ENCODE measurements at places on chromosomes 3 and 15. TPM values are rescaled to one million over a fixed set of nuclear protein-coding genes. Genes with fewer than 3 reads are reported as not detected.

TMEM108 gene
- not detected for polyA plus RNA-seq

ITIH1 gene
- not detected for polyA plus RNA-seq

GCSAM gene
- polyA plus RNA-seq, result not detected

DNA sequence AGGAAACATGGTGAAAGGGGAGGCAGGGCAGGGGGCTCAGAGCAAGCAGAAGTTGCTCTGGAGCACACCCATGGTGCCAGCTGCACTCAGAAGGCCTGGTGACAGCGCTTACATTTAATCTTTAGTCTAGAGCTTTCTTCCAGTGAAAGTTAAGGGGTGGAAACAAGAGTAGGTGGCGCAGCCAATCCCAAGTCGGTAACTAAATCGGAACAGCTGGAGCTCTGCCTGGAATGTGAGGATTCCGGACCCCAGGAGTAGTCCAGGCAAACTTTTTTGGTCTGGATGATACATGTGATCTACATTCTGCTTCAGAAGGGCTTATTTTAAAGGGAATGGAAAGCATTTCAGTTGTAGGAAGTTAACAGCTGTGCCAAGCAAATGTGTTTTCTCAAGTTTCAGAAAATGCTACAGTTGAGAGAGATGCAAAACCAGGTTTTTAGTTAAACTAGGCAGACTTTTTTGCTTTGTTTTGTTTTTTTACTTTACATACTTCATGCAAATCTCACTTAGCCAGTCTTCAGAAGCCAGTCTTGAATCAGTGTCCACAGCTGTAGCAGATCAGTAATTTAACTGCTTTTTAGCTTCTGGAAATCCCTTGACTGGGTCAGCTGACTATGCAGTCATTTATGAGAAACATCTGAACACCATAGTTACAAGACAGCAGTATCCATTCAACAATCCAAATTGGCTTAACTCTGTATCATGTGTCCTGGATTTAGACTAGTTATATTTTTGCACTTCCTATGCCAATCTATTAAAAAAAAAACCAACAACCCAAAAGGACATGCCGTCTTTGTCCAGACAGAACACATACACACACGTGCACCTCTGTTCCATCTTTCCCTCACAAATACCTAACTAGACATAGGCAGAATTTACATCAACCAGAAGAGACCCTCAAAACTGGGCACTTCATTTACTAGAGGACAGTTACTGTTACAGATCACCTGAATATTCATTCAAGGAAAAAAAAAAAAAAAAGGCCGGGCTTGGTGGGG is 33.2 kb downstream of the ZNF106 start:
- DNase-seq, result no peak

DNA sequence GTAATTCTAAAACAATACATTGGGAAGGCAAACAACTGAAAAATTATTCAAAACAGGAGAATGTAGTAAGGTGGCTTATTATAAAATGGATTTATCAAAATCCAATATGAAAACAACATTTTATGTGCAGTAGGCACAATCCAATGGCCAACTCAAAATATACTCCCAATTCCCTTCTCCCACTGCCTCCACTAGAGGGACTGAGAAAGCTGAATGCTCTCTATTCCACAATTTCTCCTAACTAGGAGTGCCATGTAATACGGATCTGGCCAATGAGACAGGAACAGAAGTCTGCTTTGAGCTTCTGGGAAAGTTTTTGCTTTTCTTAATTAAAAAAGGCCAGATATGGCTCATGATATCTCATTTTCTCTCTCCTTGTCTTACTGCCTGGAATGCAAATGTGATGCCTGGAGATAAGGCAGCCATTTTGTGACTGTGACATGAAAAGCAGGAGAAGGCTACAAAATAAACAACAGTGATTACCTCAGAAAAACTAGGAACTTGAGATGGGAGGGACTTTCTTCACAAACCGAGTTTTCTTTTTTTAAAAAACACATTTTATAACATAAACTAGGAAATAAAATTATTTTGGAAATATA is 18.8 kb upstream of the VGLL4 start:
- peak; percentile 28 for DNase-seq

GRCh38 chr15:59354417-59355031 is 18.1 kb downstream of the MYO1E start:
- DNase-seq, result no peak

DNA sequence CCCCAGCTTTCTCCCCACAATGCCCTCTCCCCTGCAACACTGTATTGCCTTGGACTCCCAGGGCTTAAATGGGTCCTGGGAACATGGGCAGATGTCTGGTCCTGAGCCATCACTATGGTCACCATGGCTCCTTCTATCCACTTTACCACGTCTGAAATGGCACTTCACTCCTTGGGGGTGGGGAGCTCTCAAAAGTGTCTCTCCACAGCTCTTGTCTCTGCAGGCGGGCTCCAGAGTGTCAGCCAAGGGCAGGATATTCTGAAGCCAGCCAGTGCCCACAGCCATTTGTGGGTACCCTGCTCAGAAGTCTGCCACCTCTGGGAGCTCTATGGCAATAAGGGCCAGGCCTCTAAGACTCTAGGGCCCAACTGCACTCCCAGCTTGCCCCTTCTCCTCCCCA is 163.9 kb downstream of the PPM1L start:
- no peak for DNase-seq

Measured in A549 (cell line).